Mesothelial cell of epicardium (in vitro differentiated cells): ENCODE measurements at places on chromosomes 7 and 10. TPM values are rescaled to one million over a fixed set of nuclear protein-coding genes. Genes with fewer than 3 reads are reported as not detected.

MACC1 gene
- total RNA-seq = 9.3 to 12.0 TPM (median 11.1 TPM) in 3 replicates

DNA sequence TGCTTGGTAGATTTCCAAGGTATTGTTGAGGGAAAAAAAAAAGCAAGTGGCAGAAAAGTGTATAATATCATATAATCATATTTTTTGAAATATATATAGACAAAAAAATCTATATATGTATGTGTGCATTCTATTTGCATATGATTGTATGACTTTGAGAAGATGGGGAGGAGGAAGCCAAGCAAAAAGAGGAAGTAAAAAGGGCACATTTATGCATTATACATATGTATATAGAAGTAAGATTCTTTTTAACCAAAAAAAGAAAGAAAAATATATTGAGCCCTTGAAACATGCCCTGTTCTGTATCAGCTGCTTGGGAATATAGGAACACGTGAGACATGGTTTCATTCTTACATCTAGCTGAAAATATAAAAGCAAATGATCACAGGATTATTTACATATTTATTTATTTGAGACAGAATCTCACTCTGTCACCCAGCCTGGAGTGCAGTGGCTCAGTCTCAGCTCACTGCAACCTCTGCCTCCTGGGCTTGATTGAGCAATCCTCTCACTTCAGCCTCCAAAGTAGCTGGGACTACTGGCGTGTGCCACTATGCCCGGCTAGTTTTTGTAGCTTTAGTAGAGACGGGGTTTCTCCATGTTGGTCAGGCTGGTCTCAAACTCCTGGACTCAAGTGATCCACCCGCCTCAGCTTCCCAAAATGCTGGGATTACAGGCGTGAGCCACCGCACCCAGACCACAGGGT is 18.0 kb upstream of the SLF2 start:
- H3K27ac ChIP-seq = no peak overlapping the region
- H3K4me1 ChIP-seq = peaks cover 9% of the 10 kb centered on the region
- peaks cover 55% of the 10 kb centered on the region for H3K27me3 ChIP-seq
- no peak for DNase-seq
- H3K4me3 ChIP-seq = no peak overlapping the region

GRCh38 chr10:59272061-59272460 is 90.3 kb downstream of the FAM13C start:
- peaks cover 3% of the 10 kb centered on the region for H3K36me3 ChIP-seq
- H3K4me3 ChIP-seq = no peak overlapping the region
- no peaks in the 10 kb centered on the region for H3K4me1 ChIP-seq
- H3K27me3 ChIP-seq = peaks cover 64% of the 10 kb centered on the region
- no peak for DNase-seq

GRCh38 chr7:157427811-157428553 is 91.2 kb downstream of the DNAJB6 start:
- H3K27me3 ChIP-seq = no peaks in the 10 kb centered on the region
- peaks cover 8% of the 10 kb centered on the region for H3K4me1 ChIP-seq
- no peaks in the 10 kb centered on the region for H3K36me3 ChIP-seq
- H3K27ac ChIP-seq = no peak overlapping the region
- no peak overlapping the region for H3K4me3 ChIP-seq

INHBA gene
- total RNA-seq = 47.6 to 51.4 TPM (median 50.6 TPM) in 3 replicates

- H3K27ac ChIP-seq = peak overlapping the region; percentile 11
- DNase-seq = no peak
- H3K4me3 ChIP-seq = no peak overlapping the region
- no peaks in the 10 kb centered on the region for H3K36me3 ChIP-seq
Observed at GRCh38 chr7:84231157-84231556, 36.6 kb upstream of the SEMA3A start.

EGFR gene
- total RNA-seq = 16.3 to 19.4 TPM (median 18.6 TPM) in 3 replicates
